Forelimb muscle (tissue), 1 donor: ENCODE measurements at places on chromosomes 13 and 19. TPM values are rescaled to one million over a fixed set of nuclear protein-coding genes. Genes with fewer than 3 reads are reported as not detected.

DNA sequence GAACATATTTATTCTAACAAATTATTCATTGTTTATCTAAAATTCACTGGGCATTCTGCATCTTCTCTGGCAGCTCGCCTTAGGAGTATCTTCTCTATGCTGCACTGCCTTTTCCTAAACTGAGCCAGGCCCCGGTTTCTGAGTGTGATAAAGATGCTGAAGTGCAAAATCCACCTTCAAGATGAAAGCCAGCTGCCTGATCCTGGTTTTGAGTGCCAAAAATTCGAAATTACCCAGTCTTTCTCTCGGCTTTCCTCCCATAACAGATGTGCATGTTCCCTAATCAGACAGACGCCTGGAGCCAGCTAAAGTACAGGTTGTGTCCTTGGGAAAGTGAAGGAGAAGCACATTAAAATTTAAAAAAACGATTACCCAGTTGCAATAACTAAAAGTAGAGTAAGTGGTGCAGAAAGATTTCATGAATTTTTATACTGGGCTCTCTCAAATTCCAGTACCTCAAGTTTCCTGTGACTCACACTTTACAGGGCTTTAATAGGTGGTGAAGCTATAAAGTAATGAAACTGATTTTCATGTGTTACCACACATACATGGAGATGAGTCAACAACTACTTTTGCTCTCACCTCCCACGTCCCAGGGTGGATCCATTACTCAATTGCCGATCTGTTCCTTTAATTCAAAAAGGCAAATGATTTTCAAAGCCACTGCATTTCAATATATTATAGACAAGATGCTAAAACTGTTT is 65.0 kb upstream of the GTF2F2 start:
- DNase-seq, result no peak

GRCh38 chr19:55600662-55601028 is 557 bp downstream of the ZNF524 start:
- DNase-seq, result no peak

AMH gene
- polyA plus RNA-seq, result 6.1 TPM

AMER2 gene
- polyA plus RNA-seq, result 0.03 TPM

TTYH1 gene
- 3.9 TPM for polyA plus RNA-seq
